Stimulated activated naive CD8-positive, alpha-beta T cell treated with anti-CD3 and anti-CD28 coated beads, Interleukin-15, amount 100 ng/mL, for 72 hours (primary cell): ENCODE measurements at places on chromosomes 4 and X.

GRCh38 chr4:33187035-33187434, 2466.9 kb downstream of the PCDH7 start:
- no peak for DNase-seq

- no peak for DNase-seq
Measured at GRCh38 chr4:156248917-156249316, 295.3 kb upstream of the CTSO start.

- DNase-seq: no peak
Measured at GRCh38 chr4:169271692-169272007, 894 bp upstream of the SH3RF1 start.

DNA sequence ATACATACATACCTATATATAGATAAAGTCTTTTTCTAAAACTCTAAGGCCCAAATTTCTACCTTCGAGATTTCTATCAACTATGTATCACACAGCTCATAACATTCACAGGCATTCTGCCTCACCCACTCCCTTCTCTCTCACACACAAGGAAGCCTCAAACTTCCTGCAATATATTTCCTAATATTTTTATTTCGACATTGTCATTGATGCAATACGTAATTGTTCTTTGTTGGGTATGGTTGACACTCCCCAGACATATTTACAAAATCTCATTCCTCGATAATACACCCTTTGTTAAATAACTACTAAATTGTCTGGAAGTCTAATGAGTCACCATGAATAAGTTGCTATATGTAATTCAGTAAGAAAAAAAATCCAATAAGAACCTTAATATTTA, 143.5 kb downstream of the HNRNPD start:
- DNase-seq: no peak

DNA sequence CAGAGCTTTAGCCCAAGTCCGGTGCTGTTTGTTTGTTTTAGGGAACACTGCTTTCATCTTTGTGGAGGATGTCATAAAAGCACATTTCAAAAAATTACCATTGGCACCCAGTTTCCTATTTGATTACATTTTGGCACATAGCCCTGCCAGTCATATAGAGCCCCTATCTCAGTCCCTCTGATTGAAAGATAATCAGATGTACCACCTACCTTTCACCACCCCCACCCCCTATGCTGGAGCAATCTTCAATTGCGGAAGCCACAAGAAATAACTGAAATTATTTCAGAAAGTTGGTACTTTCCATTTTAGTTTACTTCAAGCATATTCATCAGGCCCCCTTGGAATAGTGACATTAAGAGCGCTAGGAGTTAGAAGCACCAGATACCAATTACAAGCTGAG, 136.7 kb upstream of the RPL34 start:
- no peak for DNase-seq

DNA sequence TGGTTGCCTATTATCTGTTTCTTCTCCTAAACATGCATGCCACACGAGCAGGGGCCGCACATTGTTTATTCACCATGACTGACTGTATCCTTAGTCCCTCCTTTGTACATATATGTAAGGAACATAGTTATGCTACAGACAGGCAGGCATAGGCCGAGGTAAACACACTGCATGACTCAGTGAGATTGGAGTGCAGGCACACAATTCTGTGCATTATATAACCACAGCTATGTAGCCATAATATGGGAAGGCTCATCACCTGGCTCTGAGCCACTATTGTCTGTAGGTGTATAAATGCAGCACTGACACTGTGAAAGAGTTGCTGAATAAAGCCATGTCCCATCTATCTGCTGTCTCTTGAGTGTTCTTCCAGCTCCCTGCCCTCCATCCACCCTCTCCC, 431.6 kb downstream of the IDS start:
- no peak for DNase-seq

GRCh38 chr4:137610960-137611359, 78.7 kb upstream of the PCDH18 start:
- no peak for DNase-seq
